NAMALWA (cell line): ENCODE measurements at places on chromosomes 13 and 19.

- no peak for DNase-seq
Measured at GRCh38 chr13:42048342-42048683, at the start of gene DGKH. Gene DGKH, plus strand, starts transcription at chr13:42048648. Its CDS starts 126 bp downstream, at chr13:42048774.

- DNase-seq, result no peak
Measured at GRCh38 chr13:46202966-46203365, 8.8 kb upstream of the LRRC63 start.

DNA sequence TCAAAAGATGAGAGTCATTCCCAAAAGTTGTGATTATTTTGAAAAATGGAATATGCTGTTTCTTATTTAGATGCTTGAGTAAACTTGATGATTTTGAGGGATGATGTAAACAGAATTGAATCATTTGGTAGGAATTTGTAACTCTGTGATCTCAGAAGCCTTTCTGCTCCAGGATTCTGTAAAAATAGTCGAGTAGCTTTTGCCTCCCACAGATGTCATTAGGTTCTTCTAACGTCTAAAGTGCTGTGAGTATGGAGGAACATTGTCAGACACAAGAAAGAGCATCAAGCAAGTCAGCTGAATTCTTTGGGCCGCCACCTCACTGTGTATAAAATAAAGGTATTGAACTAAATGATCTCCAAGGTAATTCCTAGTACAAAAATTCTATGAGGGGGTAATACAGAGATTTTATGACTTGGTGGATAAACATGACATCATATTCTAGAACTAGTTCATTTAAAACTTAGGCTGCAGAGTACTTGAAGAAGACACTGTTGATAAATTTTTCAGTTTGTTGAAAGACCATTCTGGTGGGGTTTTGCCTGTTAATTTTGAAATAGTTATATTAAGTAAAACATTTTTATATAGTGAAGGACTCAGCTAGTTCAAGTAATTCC, 1.4 kb upstream of the GPR183 start:
- no peak for DNase-seq

DNA sequence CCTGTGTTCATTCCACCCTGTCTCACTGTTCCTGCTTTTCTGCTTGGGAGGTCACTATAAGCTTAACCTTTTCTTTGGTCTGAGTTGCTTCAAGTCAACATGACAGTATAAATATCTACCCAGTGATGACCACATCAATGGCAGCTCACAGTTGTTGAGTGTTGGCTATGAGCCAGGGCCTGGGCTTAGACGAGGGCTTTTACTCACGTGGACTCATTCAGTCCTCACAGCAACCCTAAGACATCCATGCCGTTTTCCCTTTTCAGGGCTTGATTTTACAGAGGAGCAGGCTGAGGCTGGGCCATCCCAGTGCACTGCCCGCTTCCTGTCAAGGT, 10.2 kb upstream of the CCDC97 start:
- DNase-seq, result no peak

DNA sequence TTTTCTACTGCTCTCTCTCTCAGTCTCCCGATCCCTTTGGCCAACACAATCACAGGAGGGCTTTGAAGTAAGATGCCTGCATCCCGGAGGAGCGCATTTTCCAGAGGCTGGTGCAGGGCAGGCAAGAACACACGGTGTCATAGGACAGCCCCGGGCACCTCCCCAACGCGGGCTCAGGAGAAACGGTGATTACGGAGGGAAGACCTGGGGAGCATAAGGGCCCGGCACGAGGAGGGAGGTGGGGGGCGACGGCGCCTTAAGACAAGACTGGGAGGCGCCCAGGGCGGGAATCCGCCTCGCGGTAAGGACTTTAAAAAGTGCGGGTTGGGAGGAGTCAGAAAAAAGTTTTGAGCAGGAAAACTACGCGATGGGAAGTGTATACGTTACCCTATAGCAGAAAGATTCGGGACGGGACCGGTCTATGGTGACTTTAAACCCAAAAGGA, 18.7 kb upstream of the ZNF888 start:
- peak; percentile 47 for DNase-seq

- DNase-seq, result peak; percentile 61
Measured at GRCh38 chr19:47110521-47111005, 3.0 kb downstream of the ZC3H4 start.

- DNase-seq, result peak; percentile 39
Measured at GRCh38 chr19:49843265-49843664, 7.7 kb upstream of the PTOV1 start.

- peak; percentile 36 for DNase-seq
Measured at GRCh38 chr19:3698974-3699740, 1.1 kb downstream of the PIP5K1C start.

DNA sequence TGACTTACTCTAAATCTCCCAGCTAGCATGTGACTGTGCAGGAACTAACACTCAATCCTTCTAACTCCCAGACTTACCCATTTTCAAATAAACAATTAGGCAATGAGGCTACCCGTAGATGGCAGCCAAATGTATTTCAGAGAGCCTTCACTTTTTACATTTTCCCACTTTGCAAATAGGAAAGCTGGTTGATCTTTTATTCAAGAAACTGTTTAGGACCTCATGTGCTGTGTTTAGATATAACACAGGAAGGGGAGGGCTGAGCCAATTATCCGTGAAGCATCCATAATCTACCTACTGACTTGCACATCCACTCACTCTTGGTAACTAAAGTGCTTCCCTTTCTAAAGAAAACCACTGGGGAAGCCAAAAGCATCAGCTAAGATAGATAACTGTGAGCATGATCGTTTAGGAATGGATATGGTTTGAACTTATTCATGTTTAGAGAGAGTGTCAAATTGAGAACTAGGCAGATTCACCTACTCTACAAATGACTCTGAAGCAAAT, 33.4 kb downstream of the MBNL2 start:
- no peak for DNase-seq

DNA sequence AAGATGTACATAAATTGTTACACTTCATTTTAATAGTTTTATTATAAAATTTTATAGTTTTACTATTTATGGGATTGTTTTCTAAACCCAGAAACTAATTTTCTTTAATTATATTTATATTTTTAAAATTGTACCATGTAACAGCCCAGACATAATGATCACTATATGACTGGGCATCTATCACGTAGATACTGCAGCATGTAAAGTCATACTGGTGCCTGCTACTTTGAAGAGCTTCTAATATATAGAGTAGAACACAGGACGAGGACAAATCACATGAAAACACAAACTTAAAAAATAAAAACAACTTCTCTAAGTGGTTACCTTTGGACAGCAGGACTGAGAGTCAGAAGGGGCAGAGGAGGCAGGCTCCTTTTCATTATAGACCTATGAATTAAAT, 5.3 kb downstream of the ELF1 start:
- peak; percentile 10 for DNase-seq

DNA sequence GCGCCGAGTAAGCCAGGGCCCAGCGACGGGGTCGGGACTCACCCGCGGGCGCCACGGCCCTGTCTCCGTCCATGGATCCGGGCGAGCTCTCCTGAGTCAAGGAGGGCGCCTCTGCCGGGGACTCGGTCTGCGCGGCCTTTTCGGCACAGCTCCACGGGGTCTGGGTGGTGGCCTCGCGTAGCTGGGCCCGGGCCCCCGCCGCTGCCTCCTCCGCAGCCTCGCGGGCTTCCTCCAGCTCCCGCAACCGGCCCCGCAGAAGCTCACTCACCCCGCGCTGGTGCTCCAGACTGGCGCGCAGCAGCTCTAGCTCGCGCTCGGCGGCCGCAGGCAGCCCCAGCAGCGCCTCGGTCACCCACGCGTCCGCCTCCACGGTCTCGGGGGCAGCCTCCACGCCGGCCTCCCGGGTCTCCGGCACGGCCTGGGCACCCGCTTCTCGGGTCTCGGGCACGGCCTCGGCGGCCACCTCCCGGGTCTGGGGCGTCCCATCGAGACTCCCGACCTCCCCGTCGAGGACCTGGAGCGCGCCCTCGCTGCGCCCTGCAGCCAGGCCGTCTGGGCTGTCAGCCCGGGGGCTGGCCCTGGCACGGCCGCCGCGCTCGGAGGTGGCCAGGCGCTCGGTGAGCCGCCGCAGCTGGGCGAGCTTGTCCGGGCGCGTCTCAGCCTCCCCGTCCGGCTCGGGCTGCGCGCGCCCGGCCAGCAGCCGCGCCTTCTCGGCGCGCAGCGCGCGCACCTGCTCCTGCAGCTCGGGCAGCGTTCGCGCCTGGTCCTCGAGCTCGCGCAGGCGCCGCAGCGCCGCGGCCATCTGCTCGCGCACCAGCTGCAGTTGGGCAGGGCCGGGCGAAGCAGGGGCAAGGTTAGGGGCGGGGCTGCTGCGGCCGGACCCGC, 8.4 kb downstream of the KANK3 start:
- DNase-seq, result no peak

- no peak for DNase-seq
Measured at GRCh38 chr13:109785141-109785891, 1.1 kb downstream of the IRS2 start.

- no peak for DNase-seq
Measured at GRCh38 chr13:57724486-57725272, 93.1 kb downstream of the PCDH17 start.

- no peak for DNase-seq
Measured at GRCh38 chr19:44071824-44072542, at the start of gene ZNF284. Gene ZNF284, plus strand, starts transcription at chr19:44072159. Its CDS starts 4,231 bp downstream, at chr19:44076390.

- DNase-seq, result no peak
Measured at GRCh38 chr13:99208845-99209527, 8.3 kb downstream of the UBAC2 start.

DNA sequence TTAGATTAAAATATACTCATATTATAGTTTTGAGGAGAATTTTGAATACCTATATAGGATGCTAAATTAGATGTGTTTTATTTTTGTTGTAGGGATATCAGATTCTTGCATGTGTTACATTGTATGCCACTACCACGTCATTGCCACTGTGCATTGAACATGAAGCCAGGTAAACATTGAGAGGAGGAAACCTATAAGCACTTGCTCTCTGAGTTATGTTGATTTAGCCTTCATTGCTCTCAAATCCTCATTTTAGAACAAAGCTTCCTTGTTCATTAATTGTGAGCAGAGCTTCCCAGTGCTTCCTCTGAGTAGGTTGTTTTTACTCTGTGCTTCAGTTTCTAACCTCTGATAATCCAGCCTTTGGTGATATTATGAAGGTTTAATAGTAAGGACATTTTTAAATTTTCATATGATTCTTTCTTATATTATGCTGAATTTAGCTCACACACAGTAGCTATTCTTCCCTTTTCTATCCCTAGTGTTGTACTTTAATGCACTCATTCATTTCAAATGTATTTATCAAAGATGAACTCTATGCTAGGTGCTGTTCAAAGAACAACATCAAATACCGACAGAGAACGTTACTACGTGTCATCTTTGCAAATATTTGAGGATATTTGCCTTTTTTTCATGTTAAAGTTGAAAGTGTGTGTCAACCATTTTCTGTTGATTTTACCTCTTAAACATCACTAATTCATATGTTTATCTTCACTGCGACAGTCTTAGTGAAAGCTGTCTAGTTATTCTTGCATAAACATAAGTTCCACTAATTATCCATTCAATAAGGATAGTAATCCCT, 1448.0 kb upstream of the MIR17HG start:
- no peak for DNase-seq

DNA sequence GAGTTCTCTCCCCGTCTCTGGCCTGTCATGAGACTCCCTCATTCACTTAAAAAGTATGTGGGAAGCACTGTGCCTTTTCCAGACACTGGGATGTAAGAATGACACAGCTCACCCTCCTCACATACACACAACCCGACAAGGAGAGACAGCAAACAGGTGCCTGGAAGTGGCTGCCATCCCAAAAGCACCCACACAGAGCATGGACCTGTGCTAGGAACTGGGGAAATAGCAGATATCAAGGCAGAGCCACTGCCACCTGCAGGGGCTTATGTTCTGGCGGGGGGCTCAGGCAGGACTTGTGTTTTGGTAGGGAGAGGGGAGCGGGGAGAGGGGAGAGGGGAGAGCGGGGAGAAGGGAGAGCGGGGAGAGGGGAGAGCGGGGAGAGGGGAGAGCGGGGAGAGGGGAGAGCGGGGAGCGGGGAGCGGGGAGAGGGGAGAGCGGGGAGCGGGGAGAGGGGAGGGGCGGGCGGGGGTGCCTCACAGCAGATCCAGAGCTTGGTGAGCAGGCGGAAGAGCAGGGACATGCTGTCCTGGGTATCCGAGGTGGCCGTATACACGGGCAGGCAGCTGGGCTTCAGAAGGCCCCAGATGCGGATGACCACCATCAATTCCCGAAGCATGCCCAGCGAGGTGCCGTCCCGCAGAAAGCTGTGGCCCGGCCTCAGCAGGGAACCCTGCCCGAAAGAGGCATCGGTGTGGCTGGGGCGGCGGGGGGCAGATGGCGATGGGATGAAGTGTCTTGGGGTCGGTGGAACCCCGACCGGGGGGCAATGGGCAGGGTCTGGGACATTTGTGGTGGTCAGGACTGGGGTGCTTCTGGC, 12.2 kb downstream of the CFD start:
- DNase-seq, result no peak

DNA sequence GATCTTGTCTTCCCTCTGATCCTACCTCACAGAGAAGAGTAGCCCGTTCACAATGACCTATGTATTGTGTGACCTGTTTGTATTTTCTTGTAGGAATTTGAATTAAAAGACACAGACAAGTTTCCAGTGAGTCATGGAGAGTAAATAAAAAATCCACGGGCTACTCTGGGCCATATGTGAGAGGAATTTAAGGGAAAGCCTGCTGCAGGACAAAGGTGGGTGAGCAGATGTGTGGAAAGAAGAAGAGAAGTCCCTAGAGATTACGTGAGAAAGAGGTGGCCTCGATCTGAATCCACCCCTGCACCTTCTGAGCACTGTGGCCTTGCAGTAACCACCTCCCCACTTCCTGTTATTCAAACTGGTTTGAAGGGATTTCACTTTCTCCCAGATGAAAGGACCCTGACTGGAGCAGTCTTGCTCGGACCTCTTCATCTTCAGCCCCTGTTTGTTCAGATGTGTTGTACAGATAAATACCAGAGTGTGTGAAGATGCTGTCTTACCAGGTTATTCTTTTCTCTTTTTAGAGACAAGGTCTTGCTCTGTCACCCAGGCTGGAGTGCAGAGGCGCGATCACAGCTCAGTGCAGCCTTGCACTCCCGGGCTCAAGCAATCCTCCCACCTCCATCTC, 205.4 kb downstream of the PDS5B start:
- no peak for DNase-seq

DNA sequence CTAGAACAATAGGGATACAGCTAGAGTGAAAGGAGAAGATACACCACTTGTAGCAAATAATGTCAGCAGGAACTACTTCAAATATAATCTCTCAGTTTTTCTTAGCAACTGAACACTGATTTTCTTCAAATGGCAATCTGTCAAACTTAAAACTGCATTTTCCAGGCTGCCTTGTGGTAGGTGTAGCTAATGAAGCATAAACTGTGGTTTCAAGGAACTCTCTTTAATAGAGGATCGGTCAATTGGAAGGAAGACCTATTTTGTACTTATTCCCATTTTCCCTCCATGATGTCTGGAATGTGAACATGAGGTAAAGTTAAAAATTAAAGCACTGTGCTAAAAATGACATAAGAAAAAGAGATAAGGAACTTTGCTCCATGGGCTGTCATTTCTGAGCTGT, 1261.9 kb downstream of the PCDH17 start:
- no peak for DNase-seq

- DNase-seq, result no peak
Measured at GRCh38 chr19:13133241-13133870, 15.3 kb downstream of the NACC1 start.

GRCh38 chr13:48297131-48297786, 6.3 kb upstream of the RB1 start:
- no peak for DNase-seq

GRCh38 chr13:94239135-94239534, 240.3 kb downstream of the DCT start:
- no peak for DNase-seq

- DNase-seq, result no peak
Measured at GRCh38 chr19:31969016-31969415, 376.4 kb upstream of the ZNF507 start.
